NCI-H1417 treated with DMSO at 0.1 percent for 48 hours (cell line): ENCODE measurements at places on chromosomes 2 and 18.

GRCh38 chr2:188495969-188496431, 204.3 kb downstream of the GULP1 start:
- no peak for DNase-seq

GRCh38 chr2:27202854-27203253, 9.0 kb upstream of the ATRAID start:
- no peak for DNase-seq

- DNase-seq = no peak
Measured at GRCh38 chr2:1394709-1395408, 18.4 kb upstream of the TPO start.

DNA sequence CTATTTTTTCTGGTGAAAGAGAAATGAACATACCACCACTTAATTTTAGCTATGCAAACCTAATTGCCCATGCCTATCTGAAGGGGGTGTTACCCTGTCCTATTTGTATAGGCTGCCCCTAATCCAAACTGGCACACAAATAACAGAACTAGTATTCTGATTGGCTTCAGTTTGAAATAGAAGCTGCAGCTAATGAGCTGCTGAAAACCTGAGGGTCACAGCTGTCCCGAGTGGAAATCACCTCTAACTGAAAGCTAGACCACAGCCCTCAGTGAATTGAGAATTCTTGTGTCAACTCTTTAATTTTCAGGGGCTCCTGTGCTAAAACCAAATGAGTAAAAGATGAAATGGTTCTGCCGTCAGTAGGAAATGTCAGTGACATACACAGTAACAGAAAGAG, 28.7 kb downstream of the CCDC141 start:
- no peak for DNase-seq

DNA sequence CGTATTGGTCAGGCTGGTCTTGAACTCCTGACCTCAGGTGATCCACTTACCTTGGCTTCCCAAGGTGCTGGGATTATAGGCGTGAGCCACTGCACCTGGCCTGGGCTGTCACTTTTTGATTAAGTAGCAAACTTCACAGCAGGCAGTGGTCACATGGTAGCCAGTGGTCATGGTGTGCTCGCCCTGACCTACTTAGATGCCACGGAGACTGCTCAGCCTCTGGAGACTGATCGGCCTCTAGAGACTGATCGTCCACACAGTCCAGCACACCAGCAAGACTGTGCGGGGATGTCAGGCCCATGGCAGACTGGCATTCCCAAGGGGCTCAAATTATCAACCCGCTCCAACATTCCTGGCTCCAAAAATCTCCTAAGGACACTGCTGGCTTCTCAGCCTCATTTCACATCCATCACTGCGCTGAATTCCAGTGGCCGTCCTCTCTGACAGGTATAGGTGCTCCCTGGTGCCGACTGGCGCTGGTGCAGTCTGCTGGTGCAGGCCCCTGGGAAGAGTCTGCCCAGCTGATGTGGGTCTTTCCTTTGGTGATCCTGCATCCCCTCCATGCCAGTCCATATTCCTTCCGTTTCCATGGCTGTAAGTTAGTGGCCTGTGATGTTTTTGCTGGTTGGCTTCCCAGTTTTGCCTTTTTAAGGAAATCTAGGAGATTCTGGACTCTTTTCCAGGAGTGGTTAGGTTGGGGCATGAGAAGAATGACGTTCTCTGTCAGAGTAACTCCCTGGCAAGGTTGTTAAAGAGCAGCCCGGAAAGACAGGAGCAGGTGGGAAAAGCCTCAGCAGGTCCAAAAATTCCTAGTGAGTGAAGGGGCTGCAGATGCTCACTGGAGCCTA, 374.5 kb upstream of the HS6ST1 start:
- no peak for DNase-seq

GRCh38 chr2:111927723-111928122, 29.3 kb downstream of the MERTK start:
- no peak for DNase-seq

GRCh38 chr2:162840598-162841246, 2.2 kb upstream of the KCNH7 start:
- DNase-seq = no peak

DNA sequence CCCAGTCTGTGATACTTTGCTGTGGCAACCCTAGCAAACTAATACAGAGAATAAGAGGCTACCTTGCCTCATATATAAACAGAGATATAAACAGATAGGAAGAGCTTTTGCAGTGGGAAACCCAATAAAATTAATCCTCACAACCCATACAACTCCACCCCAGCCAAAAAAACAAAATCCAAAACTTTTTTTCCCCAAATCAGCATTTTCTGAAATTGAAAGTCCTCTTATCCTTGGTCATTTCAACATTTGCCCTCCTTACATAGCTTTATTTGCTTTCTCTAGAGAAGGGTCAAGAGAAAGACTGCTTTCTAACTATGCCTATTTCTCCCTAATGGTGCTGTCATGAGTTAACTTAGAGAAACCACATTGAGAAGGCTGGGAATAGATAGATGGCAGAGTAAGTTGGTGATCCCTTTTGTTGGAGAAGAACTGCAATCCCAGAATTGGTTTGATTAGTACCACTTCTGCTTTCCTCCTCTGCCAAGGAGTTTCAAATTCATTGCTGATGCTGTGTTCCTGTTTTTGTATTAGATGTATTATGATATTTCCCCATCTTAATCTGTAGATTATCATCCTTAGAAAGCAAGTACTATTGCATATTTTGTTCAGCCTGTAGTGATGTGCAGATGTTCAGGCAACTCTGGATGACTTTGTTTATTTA, 76.5 kb upstream of the B3GNT2 start:
- DNase-seq = no peak

- no peak for DNase-seq
Measured at GRCh38 chr2:70192516-70192915, 1.7 kb upstream of the C2orf42 start.

- DNase-seq = no peak
Measured at GRCh38 chr2:1572638-1573037, 159.4 kb downstream of the TPO start.

DNA sequence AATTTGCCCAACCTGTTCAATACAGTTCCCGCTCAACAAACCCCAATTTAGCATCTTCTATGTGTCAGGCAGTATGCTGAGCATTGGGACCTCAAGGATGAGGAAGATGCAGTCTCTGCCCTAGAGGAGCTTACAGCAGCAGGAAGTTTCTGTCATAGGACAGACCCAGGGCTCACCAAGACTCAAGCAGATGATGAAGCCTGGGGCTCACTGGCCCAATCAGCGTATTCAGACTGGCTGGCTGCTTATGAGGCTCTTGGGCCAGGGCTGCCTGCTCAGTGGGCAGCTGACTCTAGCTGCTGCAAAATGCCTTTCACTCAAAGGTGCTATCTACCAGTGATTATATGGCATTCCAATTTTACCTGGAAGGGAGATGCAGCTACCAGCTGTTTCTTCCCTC, 2.1 kb downstream of the FAM178B start:
- no peak for DNase-seq

- no peak for DNase-seq
Measured at GRCh38 chr18:11946756-11947155, 34.6 kb upstream of the IMPA2 start.

- DNase-seq = no peak
Measured at GRCh38 chr2:233458031-233458610, 103.8 kb downstream of the DGKD start.

DNA sequence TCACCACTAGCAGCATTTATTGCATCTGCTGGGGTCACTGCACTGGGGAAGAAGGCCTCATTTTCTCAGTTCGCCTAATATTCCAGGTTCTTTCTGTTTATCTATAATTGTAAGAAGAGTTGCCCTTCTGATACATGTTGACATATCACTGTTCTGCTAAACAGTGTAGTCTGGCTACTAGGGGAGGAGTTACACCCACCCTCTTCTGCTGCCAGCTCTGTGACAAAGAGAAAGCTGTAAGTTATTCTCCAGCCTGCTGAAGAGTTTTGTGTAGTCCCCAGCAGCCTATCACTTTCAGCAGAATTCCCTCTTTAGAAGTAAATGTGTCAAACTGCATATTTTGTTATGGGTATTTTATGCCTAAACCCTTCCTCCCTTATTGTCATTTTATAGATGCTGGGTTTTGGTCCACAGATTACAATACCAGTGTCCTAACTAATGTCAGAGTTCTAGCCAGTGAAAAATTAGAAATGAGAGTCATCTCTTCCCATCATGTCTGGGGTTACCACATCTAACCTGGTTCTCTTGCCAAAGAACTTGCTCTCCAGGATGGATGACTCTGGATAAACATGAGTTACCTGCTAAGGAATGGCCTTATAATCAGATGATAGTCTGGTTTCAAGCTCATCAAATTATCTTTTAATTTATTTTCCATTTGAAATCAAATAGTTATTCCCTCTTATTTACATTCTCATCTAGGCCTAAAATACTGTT, 5.6 kb upstream of the MBOAT2 start:
- no peak for DNase-seq

- no peak for DNase-seq
Measured at GRCh38 chr2:241308267-241308666, 7.2 kb downstream of the HDLBP start.

GRCh38 chr2:230158468-230158867, 61.3 kb downstream of the SP110 start:
- no peak for DNase-seq

DNA sequence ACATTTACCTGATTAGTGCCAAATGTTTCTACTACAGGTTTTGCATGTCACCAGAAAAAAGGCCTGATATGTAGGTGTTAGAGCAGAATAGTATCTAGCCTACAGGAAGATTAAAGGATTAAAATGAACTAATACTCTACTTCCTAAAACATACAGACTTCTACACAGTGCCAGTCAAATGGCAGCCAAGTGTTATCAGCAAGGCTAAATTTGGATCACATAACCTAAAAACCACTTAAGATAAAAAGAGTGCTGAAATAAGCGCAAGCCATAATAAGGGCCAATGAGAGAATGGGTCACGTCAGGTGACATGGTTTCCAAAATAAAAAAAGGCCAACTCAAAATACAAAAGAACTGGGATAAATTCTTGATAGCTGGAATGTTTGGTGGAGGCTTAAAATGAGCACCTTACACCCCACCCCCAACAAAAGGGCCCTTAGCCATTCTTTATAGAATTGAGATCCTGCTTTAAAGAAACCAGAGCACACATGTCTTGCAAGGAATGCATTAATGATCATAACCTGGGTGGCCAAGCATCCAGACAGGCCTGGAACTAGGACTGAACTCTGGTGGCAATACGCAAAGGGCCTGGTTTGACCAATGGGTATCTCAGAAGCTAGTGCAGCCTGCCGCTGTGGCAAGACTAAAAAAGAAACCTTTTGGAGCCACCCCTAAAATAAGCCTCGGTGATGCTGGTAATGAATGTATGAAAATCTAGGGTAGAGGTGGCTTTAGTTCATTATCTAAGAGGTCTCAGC, 32.4 kb downstream of the IRS1 start:
- DNase-seq = no peak

GRCh38 chr2:104944495-104944894, 90.6 kb downstream of the POU3F3 start:
- no peak for DNase-seq

DNA sequence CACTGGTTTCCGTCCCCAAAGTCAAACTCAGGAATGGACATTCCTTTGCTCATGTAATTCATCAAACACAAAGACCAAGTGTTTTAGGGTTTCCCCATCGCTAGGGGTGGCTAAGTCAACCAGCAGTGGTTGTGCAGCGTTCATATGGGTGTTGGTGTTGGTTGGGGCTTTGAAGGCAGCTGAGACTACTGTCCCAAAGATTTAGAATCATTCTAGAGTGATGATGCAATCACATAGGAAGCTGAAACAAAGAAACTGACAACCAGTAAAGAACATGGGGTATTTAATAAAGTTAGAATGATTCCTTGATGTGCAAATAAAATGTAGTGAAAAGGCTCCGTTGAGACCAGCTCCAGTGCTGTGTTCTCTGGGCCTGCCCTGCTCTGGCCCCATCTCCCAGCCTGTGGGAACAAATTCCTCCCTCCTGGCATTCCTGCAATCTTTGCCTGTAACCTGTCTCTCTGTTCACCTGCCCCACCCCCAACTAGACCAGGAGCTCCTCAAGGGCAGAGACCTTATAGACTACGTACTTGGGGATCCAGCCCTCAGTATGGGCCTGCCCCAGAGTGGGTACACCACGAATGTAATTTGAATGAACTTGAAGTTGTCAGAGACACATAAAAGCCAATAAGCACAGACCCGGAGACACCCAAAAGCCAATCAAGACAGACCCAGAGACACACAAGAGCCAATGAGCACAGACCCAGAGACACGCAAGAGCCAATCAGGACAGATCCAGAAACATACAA, 191.7 kb upstream of the TWIST2 start:
- no peak for DNase-seq

DNA sequence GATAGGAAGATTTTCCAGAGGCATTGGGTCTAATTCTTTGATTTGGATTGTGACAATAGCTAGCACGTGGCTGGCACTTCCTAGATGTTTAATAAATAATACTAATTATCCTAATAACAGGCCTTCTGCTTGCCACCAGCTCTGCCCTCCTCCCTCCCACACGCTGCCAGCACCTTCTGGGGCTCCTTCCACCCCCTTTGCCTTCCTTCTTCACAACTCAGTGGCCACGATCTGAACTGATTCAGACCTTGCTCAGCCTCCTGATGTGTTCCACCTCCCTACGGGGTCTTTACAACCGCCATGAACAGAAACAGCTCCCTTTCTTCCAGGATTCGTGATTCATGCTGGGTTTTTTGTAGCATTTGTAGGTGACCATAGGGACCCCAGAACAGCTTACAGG, 310.3 kb upstream of the HS6ST1 start:
- no peak for DNase-seq
